ENCODE measurements at places on chromosomes 5 and 9. TPM values are rescaled to one million over a fixed set of nuclear protein-coding genes. Genes with fewer than 3 reads are reported as not detected.

NR2F1 gene
- 18.4 TPM for total RNA-seq

CREB3 gene
- 24.5 TPM for total RNA-seq

NTNG2 gene
- 0.07 TPM for total RNA-seq

PCDHB9 gene
- total RNA-seq = 0.40 TPM

DEPDC1B gene
- total RNA-seq = 39.4 TPM

NXNL2 gene
- total RNA-seq = not detected

DBH gene
- total RNA-seq = not detected

ALDOB gene
- total RNA-seq = not detected

LRRC70 gene
- total RNA-seq = 0.54 TPM

DMGDH gene
- total RNA-seq = not detected

ARSI gene
- total RNA-seq = 0.06 TPM

KIF2A gene
- 52.0 TPM for total RNA-seq

MED10 gene
- total RNA-seq = 23.5 TPM

UBQLN1 gene
- total RNA-seq = 114 TPM

UBE2QL1 gene
- 0.29 TPM for total RNA-seq

S100Z gene
- not detected for total RNA-seq

DPYSL3 gene
- total RNA-seq = 12.4 TPM

SLC34A1 gene
- not detected for total RNA-seq

HAPLN1 gene
- total RNA-seq = not detected

FBP2 gene
- not detected for total RNA-seq

PCDHA4 gene
- not detected for total RNA-seq

FGF10 gene
- not detected for total RNA-seq

HEXB gene
- 304 TPM for total RNA-seq

PTGS1 gene
- total RNA-seq = 1.9 TPM

TICAM2 gene
- total RNA-seq = not detected

IL9 gene
- not detected for total RNA-seq

KIF27 gene
- total RNA-seq = 4.6 TPM

PCDHB16 gene
- total RNA-seq = 0.32 TPM

ACSL6 gene
- total RNA-seq = 0.05 TPM

TXNDC15 gene
- 104 TPM for total RNA-seq

SETX gene
- total RNA-seq = 52.8 TPM

NEUROG1 gene
- not detected for total RNA-seq

PRDM9 gene
- not detected for total RNA-seq

GALNT12 gene
- 8.6 TPM for total RNA-seq

PHYHD1 gene
- total RNA-seq = not detected

CACNA1B gene
- total RNA-seq = not detected

GNA14 gene
- not detected for total RNA-seq

DOCK2 gene
- 0.87 TPM for total RNA-seq

EGFLAM gene
- 53.0 TPM for total RNA-seq

TLX3 gene
- total RNA-seq = not detected

All from NCI-H460 (cell line).